ENCODE measurements at places on chromosomes 3 and 15.

GRCh38 chr15:26521130-26521529, 251.7 kb downstream of the GABRB3 start:
- no peaks in the 10 kb centered on the region for H3K4me1 ChIP-seq
- no peak overlapping the region for H3K27ac ChIP-seq
- no peak overlapping the region for H3K4me3 ChIP-seq
- H3K27me3 ChIP-seq = no peaks in the 10 kb centered on the region
- no peak for DNase-seq
- no peaks in the 10 kb centered on the region for H3K36me3 ChIP-seq

- H3K27me3 ChIP-seq = peaks cover 4% of the 10 kb centered on the region
- no peaks in the 10 kb centered on the region for H3K36me3 ChIP-seq
- H3K4me3 ChIP-seq = no peak overlapping the region
- DNase-seq = no peak
- peaks cover 17% of the 10 kb centered on the region for H3K4me1 ChIP-seq
- H3K27ac ChIP-seq = no peak overlapping the region
These were observed 12.9 kb upstream of the CCDC80 start for GRCh38 chr3:112653881-112654300.

DNA sequence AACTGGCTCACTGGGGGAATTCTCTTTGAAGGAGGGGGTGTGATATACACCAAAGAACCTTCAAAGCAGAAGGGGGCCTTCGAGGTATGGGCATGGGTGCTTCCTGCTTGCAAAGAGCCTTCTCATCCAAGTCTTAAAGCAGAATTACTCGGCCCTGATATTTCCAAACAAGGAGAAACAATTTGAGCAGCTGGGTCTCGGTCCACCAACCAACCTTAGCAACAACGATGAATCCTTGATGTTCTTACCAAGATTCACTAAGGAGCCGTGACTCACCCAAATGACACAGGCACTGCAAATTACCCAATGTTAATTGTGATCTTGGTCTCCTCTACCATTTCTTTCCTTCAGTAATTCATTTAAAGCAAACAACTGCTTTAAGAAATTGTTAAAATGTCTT, 7.7 kb downstream of the HOMER2 start:
- H3K4me3 ChIP-seq = no peak overlapping the region
- no peaks in the 10 kb centered on the region for H3K4me1 ChIP-seq
- peaks cover 4% of the 10 kb centered on the region for H3K27me3 ChIP-seq
- DNase-seq = no peak
- H3K27ac ChIP-seq = no peak overlapping the region
- H3K36me3 ChIP-seq = no peaks in the 10 kb centered on the region

- H3K4me3 ChIP-seq = no peak overlapping the region
- H3K27ac ChIP-seq = peak overlapping the region; percentile 79
- H3K4me1 ChIP-seq = peaks cover 76% of the 10 kb centered on the region
- DNase-seq = no peak
These were observed 30.5 kb upstream of the APH1B start for GRCh38 chr15:63246691-63247469.

GRCh38 chr3:148845756-148846395, 18.3 kb downstream of the CPB1 start:
- no peak overlapping the region for H3K27ac ChIP-seq
- no peak for DNase-seq
- H3K4me3 ChIP-seq = no peak overlapping the region
- H3K4me1 ChIP-seq = no peaks in the 10 kb centered on the region
- H3K27me3 ChIP-seq = peaks cover 6% of the 10 kb centered on the region

DNA sequence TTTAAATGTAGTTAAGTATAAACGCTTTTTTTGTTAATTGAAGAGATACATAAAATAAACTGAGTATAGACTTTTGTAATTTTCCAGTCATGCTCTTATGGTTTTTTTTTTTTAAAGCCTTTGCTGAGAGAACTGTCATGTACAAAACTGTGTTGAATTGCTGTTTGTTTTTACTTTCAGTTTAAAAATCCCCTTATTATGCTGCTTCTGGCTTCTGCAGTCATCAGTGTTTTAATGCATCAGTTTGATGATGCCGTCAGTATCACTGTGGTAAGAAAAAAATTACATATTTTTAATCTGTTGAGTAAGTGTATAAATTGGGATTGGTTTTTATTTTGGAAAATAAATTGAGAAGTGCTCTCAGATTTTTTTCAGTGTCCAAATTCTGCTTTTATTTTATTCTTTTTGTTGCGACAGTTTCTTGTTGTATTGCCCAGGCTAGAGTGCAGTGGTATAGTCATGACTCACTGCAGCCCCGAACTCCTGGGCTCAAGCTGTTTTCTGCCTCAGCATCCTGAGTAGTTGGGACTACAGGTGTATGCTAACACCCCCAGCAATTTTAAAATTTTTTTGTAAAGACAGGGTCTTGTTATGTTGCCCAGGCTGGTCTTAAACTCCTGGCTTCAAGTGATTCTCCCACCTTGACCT, 40.7 kb downstream of the ATP2C1 start:
- DNase-seq = no peak
- H3K27me3 ChIP-seq = no peaks in the 10 kb centered on the region
- peaks cover 8% of the 10 kb centered on the region for H3K4me1 ChIP-seq
- H3K4me3 ChIP-seq = no peak overlapping the region

- H3K27me3 ChIP-seq = no peaks in the 10 kb centered on the region
- no peak for DNase-seq
- H3K4me1 ChIP-seq = no peaks in the 10 kb centered on the region
- no peak overlapping the region for H3K4me3 ChIP-seq
- peak overlapping the region; percentile 94 for H3K27ac ChIP-seq
- no peaks in the 10 kb centered on the region for H3K36me3 ChIP-seq
These were observed 521 bp downstream of the IL5RA start for GRCh38 chr3:3109407-3110298.

DNA sequence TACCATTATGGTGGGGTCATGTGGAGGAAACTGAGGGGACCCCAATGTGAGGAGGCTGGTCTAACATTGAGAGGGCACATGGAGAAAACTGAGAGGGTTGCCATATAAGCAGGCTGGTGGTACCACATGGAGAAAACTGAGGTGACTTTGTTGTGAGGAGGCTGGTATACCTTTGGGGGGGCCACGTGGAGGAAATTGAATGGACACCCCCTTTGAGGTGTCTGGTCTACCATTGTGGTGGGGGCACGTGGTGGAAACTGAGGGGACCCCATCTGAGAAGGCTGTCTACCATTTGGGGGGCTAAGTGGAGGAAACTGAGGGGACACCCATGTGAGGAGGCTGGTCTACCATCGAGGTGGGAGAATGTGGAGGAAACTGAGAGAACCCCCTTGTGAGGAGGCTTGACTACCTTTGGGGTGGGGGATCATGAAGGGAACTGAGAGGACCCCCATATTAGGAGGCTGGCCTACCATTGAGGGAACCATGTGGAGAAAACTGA, 163.8 kb downstream of the FBLN2 start:
- H3K4me3 ChIP-seq = no peak overlapping the region
- no peaks in the 10 kb centered on the region for H3K4me1 ChIP-seq
- peaks cover 20% of the 10 kb centered on the region for H3K27me3 ChIP-seq
- no peak for DNase-seq

- no peak overlapping the region for H3K27ac ChIP-seq
- H3K4me1 ChIP-seq = no peaks in the 10 kb centered on the region
- no peaks in the 10 kb centered on the region for H3K27me3 ChIP-seq
- H3K4me3 ChIP-seq = no peak overlapping the region
- no peak for DNase-seq
- no peaks in the 10 kb centered on the region for H3K36me3 ChIP-seq
These were observed 453.2 kb upstream of the PROK2 start for GRCh38 chr3:72238010-72238691.

DNA sequence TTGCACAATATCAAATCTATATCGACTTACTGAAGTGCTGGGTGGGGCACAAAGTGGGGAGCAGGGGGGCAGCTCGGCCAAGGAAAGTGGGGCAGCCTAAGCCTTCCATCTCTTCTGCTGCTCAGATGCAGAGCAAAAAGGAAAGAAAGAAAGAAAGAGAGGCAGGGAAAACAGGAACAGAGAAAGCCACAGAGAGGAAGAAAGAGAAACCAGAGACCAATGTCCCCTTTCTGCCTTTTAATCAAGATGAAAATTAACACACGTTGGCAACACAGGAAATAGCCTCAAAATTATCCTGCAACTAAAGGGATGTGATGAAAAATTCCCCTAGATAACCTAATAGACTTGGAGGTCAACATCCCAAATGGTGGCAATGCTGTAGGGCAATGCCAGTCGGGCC, 72.2 kb upstream of the RAD18 start:
- DNase-seq = no peak
- H3K4me3 ChIP-seq = no peak overlapping the region
- H3K4me1 ChIP-seq = no peaks in the 10 kb centered on the region

GRCh38 chr3:128573160-128573559, 77.5 kb downstream of the RPN1 start:
- H3K27me3 ChIP-seq = peaks cover 3% of the 10 kb centered on the region
- no peak for DNase-seq
- peaks cover 16% of the 10 kb centered on the region for H3K4me1 ChIP-seq

GRCh38 chr15:79073336-79073735, 17.2 kb downstream of the RASGRF1 start:
- no peak overlapping the region for H3K4me3 ChIP-seq
- H3K27me3 ChIP-seq = peaks cover 2% of the 10 kb centered on the region
- H3K36me3 ChIP-seq = no peaks in the 10 kb centered on the region
- DNase-seq = no peak
- no peak overlapping the region for H3K27ac ChIP-seq

GRCh38 chr3:54538346-54538745, 389.5 kb downstream of the LRTM1 start:
- H3K36me3 ChIP-seq = no peaks in the 10 kb centered on the region
- DNase-seq = no peak
- H3K4me3 ChIP-seq = no peak overlapping the region
- H3K4me1 ChIP-seq = no peaks in the 10 kb centered on the region
- H3K27me3 ChIP-seq = peaks cover 3% of the 10 kb centered on the region

DNA sequence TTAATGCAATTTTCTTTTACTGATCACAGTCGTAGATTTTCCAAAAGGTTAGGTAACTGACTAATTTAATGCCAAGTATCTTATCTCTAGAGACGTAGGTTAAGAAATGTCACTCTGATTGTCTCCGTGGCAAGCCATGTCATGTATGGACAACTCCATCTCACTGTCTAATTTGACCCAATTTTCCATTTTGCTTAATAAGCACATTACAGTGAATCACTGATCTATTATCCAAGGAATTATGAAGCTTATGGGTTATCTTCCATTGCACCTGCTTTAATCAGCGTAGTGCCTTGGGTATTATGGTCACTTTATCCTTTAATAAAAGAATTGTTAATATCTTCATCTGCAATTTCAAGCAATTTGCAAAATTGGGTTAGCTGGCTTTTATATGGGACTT, 557.4 kb upstream of the ROBO2 start:
- H3K4me3 ChIP-seq = no peak overlapping the region
- H3K36me3 ChIP-seq = no peaks in the 10 kb centered on the region
- DNase-seq = no peak
- H3K4me1 ChIP-seq = no peaks in the 10 kb centered on the region
- H3K27me3 ChIP-seq = peaks cover 2% of the 10 kb centered on the region
- no peak overlapping the region for H3K27ac ChIP-seq

DNA sequence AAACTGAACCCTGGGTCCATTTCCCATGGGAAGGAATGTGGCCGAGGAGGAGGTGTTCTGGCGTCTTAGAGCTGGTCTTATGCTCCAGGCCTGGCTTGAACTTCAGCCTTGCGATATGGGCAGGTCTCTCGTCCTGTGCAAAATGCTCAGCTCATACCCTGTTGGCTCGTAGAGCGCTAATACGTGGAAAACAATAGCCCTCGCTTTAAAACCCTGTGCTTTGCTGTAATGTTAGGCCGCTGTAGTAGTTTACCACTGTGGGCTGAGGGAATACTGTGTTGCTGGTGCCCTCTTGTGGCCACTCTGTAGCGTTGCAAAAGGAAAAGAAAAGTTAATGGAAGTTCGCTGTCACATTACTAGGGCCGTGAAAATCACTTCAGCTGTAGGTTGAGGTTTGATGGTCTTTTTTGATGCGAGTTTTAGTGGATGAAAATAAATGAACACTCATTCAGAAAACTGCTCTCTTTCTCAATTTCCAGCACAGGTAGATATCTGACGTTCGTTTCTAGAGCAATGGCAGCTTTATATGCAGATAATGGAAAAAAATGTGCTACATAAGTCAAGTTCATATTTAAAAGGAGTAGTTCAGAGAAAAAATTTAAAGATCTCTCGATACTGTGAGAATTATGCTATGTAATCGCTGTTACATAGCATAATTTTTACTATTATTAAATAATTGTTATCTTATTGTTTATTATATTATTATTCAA, 92.9 kb downstream of the MCTP2 start:
- peak overlapping the region; percentile 84 for H3K4me3 ChIP-seq
- H3K27ac ChIP-seq = peak overlapping the region; percentile 84
- peaks cover 75% of the 10 kb centered on the region for H3K4me1 ChIP-seq

GRCh38 chr15:25664761-25665160, 198.4 kb downstream of the ATP10A start:
- peaks cover 8% of the 10 kb centered on the region for H3K27me3 ChIP-seq
- H3K27ac ChIP-seq = no peak overlapping the region
- no peak for DNase-seq
- H3K4me1 ChIP-seq = peaks cover 13% of the 10 kb centered on the region
- H3K4me3 ChIP-seq = no peak overlapping the region

- no peak for DNase-seq
- peaks cover 4% of the 10 kb centered on the region for H3K36me3 ChIP-seq
- no peaks in the 10 kb centered on the region for H3K27me3 ChIP-seq
- no peak overlapping the region for H3K4me3 ChIP-seq
- H3K4me1 ChIP-seq = no peaks in the 10 kb centered on the region
- no peak overlapping the region for H3K27ac ChIP-seq
These were observed 839.5 kb downstream of the EPHA3 start for GRCh38 chr3:89946884-89947283.

DNA sequence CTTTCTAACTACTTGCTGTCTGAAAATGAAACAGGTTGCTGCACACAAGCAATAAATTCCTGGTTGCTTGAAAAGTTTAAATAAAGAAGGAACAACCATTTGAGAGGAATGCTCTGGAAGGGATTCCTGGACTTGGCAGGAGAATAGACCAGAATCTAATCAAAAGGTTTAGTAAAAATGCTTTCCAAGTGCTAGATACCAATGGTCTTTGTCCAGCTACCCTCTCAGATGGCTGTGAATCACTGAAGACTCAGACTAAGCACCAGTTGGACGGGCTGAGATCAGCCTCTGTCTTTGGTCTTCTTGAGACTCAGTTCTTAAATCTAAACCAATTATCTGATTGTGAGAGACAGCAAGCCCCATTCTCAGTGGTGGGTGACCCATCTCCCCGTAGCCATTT, 27.7 kb upstream of the LPP start:
- no peak overlapping the region for H3K27ac ChIP-seq
- no peak overlapping the region for H3K4me3 ChIP-seq
- H3K27me3 ChIP-seq = no peaks in the 10 kb centered on the region
- no peaks in the 10 kb centered on the region for H3K4me1 ChIP-seq
- H3K36me3 ChIP-seq = no peaks in the 10 kb centered on the region

- peaks cover 16% of the 10 kb centered on the region for H3K27me3 ChIP-seq
- peaks cover 86% of the 10 kb centered on the region for H3K4me1 ChIP-seq
- H3K27ac ChIP-seq = peak overlapping the region; percentile 96
- no peak for DNase-seq
These were observed 5.3 kb downstream of the RFTN1 start for GRCh38 chr3:16508243-16508578.

- peaks cover 11% of the 10 kb centered on the region for H3K4me1 ChIP-seq
- no peak overlapping the region for H3K4me3 ChIP-seq
- H3K27ac ChIP-seq = peak overlapping the region; percentile 24
- peaks cover 32% of the 10 kb centered on the region for H3K36me3 ChIP-seq
- H3K27me3 ChIP-seq = no peaks in the 10 kb centered on the region
These were observed 26.2 kb downstream of the AAGAB start for GRCh38 chr15:67228286-67228685.

- H3K27me3 ChIP-seq = no peaks in the 10 kb centered on the region
- H3K27ac ChIP-seq = no peak overlapping the region
- no peak for DNase-seq
These were observed 44.3 kb downstream of the U2SURP start for GRCh38 chr3:143045639-143046038.

GRCh38 chr15:65795663-65796216, 3.6 kb upstream of the DENND4A start:
- H3K4me3 ChIP-seq = no peak overlapping the region
- DNase-seq = no peak
- H3K27me3 ChIP-seq = peaks cover 13% of the 10 kb centered on the region
